ENCODE measurements at places on chromosomes 13 and 19.

- no peak for DNase-seq
These were observed 72.9 kb downstream of the TEX29 start for GRCh38 chr13:111393221-111393790.

DNA sequence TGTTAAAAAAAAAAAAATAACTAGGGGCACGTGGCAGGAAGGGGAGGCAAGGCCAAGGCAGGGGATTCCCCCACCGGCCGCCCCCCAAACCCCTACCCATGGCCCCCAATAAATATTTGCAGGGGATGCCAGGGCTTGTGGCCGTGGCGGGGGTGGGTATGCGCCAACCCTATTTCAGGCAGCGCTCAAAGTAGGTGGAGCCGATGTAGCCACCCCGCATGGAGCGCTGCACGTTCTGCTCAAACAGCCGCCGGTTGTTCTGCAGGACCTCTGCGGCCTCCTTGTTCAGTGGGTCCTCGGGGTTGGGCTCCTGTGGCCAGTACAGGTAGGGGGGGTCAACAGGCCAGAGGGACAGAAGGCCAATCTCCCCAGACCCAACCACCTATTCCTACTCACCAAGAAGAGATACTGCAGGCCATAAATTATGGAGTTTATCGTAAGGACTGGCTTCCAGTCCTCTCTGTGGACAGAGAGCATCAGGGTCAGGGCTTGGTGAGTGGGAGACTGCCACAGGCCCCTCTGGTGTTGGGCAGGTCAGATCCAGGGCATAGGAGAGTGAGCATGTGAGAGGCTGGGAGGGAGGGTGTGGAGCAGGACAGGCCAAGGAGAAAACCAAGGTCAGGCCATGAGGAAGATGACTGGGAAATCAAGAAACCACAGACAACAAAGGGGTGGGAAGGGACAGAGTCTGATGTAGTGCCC lies 1.2 kb upstream of the CHMP2A start:
- no peak for DNase-seq

DNA sequence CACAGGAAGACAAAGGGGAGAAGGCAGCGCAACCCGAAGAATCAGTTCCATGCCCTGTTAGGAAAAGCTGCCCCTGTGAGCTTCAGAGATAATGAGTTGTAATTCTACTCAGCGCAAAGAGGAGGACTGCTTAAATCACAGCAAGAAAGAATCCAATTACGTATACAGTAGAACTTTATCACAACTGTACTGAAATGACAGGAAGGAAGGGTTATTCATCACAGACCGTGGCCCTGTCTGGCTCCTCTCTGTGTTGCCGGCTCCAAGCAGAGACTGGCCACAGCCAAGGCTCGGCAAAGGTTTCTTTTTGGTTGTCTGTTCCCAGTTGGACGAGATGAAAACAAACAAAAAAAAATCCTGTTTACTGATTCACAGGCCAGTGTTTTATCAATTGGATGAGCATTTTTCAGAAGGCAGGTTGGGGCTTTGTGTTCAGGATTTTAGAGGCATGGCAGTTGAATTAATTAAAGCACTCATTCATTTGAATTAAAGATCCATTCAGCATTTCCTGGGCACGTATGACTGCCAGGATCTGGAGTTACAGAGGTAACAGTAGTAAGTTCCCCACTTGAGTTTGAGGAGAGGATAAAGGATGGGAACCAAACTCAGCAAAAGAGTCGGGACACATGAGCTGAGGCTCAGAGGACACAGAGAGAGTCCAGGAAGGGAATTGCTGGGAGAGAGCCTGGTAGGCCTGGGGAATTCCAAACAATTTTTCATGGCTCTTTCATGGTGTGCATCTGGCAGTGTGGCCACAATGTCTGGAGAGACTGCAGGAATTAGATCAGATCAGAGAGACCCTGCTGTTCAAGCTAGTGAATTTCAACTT lies 341.0 kb downstream of the DNAJC15 start:
- no peak for DNase-seq

- no peak for DNase-seq
These were observed 14.7 kb downstream of the TECR start for GRCh38 chr19:14544047-14544446.

DNA sequence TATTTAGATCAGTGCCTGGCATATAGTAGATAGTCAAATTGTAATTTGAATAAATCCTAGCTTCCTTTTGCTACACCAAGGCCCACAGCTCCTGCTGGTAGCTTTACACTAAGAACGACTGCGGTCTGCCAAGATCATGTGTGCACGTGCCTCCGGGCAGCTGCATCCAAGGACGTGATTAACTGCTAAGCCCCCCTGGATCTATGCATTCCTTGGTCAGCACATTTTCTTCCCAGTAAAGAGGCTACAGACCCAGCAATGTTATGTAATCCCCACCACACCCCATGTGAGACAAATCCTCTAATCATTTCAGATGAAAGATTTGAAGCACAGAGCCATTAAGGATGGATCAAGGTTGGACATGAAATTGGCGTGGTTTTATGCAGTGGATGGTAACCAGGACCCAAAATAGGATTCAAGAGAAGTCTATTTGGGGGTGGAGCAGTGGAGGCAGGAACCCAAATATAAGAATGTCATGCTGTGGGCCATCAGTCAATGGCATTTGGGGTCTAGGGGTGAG lies 65.2 kb upstream of the PEG3 start:
- no peak for DNase-seq

GRCh38 chr13:113584870-113585671 lies 518 bp downstream of the TFDP1 start:
- DNase-seq: peak; percentile 42

GRCh38 chr19:57382806-57383488 lies 6.7 kb upstream of the ZNF548 start:
- DNase-seq: no peak

DNA sequence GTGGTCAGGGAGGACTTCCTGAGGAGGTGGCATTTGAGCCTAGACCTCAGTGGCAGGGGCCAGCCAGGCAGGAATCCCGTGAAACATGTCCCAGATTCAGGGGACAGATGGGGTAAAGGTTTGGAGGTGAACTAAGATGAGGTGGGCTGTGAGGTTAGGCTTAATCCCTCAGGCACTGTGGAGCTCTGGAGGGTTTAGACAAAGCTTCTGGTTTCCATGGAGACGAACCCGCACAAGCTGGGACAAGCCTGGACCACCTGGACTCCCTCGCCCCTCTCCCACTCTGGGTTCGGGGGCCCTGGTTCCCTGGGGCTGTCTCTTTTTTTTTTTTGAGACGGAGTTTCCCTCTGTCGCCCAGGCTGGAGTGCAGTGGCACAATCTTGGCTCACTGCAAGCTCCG lies 15.7 kb downstream of the TJP3 start:
- no peak for DNase-seq

GRCh38 chr13:31887286-31887685 lies 144.3 kb upstream of the FRY start:
- DNase-seq: no peak

GRCh38 chr13:93147946-93148345 lies 78.7 kb upstream of the GPC6 start:
- DNase-seq: no peak

- DNase-seq: no peak
These were observed 43.3 kb upstream of the USE1 start for GRCh38 chr19:17171874-17172273.

DNA sequence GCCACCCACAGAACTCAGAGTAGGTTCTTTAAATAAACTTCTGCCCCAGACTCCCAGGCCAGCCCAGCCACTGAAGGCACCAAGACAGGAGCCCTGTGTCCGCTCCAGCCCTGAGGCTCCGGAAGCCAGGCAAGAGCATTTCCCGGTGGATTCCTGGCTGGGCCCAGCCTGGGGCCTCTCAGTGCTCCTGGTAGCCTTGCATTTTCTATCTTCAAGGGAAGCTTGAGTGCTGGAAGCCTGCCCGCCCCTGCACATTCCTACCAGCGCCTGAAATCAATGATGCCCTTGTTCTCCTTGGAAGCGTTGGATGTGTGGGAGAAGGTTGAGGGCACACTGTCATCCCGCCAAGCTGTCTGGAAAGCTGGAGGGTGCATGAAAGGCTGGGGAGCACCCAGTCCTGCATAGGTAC lies 70.3 kb downstream of the ALOX5AP start:
- DNase-seq: no peak

DNA sequence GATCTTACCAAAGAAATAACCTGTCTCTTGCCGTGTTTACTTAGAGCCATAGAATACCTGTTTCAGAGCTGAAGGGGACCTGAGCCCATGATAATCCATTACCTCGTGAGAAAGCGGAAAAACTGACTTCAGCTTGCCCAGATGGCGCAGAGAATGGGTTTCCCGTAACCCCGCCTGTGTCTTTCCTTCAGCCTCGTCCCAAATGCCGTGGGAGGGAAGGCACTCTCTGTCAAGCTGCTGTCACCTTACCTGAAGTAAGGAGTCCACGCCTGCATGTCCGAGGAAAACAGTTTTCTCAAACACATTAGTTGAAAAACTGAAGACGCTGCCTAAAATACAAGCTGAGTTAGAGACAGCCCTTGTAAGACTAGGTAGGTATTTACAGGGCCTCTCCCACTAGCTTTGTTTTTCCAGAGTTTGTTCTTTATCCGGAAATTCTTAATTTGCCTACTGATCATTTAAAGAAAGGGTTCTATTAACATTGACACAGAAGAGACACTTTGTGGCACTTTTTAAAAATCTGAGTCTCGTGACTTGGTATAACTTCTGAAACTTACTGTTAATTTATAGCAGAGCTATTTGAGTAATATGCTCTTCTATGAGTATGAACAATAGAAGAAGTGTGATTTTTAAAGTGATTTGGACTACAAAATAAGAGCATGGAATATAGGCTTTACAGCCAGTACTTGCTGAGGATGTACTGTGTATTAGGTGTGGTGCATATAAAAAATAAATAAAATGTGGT lies 1.3 kb upstream of the INTS6 start:
- peak; percentile 67 for DNase-seq

- no peak for DNase-seq
These were observed 19.2 kb downstream of the SBNO2 start for GRCh38 chr19:1154731-1155351.

DNA sequence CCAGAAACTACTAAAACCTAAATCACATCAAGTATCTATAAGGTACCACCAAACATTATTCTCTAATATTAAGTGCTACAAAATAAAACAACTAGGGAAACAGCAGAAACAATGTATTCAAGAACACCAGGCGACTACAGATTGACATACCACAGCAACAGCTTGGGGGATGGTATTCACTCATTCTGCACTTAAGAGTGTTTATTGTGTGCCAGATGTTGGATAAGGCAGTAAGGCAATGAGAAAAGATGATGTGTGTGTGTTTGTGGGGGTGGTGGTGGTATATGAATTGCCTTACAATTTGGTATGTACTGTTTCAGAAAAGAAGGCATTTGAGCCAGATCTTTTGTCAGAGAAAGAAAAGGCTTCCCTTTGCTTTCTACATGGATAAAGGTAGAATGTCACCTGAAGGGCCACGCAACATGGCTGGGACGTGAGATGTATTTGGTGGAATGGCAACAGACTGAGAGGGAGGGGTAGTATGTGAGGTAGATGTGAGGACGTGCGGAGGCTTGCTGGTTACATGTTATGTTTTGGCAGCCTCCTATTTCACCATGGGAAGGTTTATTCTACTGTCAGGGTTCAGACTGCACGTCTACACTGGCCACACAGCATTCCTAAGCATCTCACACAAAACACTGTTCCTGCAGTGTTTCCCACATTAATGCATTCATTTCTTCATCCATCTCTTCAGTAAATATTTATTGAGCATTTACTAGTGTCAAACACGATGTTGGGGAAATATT lies 300.7 kb downstream of the KLF12 start:
- no peak for DNase-seq

GRCh38 chr13:32588736-32589135 lies 2.5 kb downstream of the PDS5B start:
- DNase-seq: no peak

DNA sequence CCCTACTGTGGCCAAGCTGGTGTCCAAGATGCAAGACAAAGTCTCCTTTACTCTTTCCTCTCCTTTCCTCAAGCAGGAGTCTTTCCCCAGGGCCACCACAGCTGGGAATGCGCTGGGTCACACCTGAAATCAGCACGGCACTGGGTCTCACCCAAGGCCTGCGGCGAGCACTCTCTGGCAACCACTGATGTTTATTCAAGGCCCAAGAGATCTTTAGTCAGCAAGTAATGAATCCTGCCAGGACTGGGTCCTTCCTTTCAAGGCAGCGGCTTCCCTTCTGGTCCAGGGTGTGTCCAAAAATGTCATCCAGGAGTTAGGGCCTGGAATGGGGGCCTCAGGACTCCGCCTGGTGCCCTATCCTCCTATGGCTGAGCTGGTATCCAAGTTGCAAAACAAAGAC lies 24.1 kb downstream of the BLOC1S3 start:
- DNase-seq: no peak

- DNase-seq: no peak
These were observed 20.1 kb upstream of the MYO16 start for GRCh38 chr13:108609353-108609752.

DNA sequence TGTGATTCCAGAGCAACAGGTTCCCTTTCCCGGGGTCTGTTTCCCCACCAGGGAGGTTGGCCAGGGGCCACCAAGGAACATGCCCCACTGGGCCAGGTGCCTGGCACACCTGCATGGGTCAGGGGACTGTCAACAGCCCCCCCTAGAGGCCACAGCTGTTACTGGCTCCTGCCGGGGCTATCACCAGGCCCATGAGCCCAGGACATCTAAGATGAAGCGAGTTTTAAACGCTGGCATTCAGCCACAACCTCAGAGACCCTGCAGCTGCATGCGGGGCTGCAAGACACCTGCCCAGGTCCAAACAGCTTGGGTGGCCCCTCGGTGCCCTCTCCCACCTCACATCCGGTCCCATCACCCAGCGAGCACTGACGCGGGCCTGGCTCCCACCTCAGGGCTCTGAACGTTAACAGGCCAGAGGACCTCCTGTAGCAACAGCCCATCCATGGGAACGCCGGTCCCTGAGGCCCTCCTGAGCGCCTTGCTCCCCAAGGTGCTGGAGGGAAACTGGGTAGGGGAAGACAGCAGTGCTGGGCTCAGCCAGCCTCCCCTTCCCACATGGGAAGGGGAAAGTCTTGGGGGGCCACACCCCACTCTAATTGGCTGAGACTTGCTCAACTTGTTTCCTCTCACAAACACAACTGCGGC lies 12.0 kb downstream of the KHSRP start:
- peak; percentile 34 for DNase-seq

GRCh38 chr13:111626371-111627305 lies 306.2 kb downstream of the TEX29 start:
- DNase-seq: no peak

DNA sequence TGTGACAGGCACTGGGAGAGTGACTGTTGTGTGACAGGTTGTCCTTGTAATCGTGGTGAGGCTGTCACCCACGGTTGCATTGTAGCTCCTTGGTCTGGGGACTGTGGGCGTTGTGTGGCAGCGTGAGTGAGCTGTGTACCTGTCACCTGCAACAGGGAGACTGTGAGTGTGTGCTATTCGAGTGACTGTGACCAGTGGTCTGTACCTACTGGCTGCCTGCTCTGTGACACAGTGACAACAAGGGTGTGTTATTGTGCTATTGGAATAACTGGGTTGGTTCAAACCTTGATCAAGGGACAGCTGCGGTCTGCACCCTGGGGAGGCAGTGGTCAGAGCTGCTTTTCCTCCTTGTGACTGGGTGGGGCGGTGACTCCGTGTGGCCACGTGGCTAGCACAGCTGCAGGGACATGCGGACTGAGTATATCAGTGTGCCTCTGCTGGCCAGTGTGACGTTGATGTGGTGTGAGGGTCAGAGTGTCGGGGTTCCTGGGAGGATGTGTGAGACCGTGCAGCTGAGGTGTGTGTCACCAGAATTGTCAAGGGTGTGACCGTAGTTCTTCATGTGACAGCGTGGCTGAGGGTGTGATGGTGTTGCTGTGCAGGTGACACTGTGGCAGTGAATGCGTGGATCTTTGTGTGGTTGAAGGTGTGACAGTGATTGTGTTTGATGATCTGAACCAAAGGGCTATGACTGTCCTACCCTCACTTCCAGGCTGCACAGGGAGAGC lies 10.1 kb upstream of the NFIX start:
- no peak for DNase-seq

GRCh38 chr19:33627962-33628839 lies 6.4 kb downstream of the CHST8 start:
- no peak for DNase-seq

Measured in stimulated activated CD4-positive, alpha-beta T cell treated with anti-CD3 and anti-CD28 coated beads, Interleukin-4, amount 100 ng/mL, for 4 hours (primary cell).